ENCODE measurements at places on chromosomes 3 and 15. TPM values are rescaled to one million over a fixed set of nuclear protein-coding genes. Genes with fewer than 3 reads are reported as not detected.

The MED12L gene
- 2.4 TPM for total RNA-seq

GRCh38 chr3:141294301-141294700 is 62.7 kb downstream of the PXYLP1 start:
- H3K4me1 ChIP-seq = peaks cover 14% of the 10 kb centered on the region
- H3K4me3 ChIP-seq = peak overlapping the region; percentile 52
- peaks cover 11% of the 10 kb centered on the region for H3K36me3 ChIP-seq
- peak overlapping the region; percentile 74 for H3K27ac ChIP-seq

The GP5 gene
- 0.39 TPM for total RNA-seq

DNA sequence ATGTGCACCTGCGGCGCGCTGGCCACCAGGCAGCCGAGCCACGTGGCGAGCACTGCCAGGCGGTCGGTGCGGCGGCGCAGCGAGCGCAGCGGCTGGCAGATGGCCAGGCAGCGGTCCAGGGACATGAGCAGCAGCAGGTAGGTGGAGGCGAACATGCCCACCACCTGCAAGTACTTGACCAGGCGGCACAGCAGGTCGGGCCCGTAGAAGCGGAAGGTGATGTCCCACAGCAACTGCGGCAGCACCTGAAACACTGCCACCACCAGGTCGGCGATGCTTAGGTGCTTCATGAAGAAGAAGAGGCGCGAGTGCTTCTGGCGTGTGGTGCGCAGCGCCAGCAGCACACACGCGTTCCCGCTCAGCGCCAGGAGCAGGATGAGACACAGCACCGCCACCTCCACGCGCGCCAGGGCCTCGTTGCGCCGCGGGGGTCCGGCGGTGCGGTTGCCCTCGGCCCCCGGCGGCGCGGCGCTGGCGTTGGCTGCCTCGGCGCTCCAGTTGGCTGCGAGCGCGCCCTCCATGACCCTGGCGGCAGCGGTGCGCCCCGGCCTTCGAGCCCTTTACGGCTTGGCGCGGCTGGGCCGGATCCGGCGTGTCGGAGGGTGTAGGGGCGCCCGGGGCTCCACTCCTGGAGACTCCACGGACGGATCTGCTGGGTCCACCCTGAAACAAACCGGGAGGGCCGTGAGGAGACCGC is 1.6 kb downstream of the OXTR start:
- no peaks in the 10 kb centered on the region for H3K36me3 ChIP-seq
- H3K27ac ChIP-seq = no peak overlapping the region
- DNase-seq = peak; percentile 59

The P2RY13 gene
- total RNA-seq = not detected

The CHRM5 gene
- total RNA-seq = not detected

The GPR27 gene
- 1.2 TPM for total RNA-seq

DNA sequence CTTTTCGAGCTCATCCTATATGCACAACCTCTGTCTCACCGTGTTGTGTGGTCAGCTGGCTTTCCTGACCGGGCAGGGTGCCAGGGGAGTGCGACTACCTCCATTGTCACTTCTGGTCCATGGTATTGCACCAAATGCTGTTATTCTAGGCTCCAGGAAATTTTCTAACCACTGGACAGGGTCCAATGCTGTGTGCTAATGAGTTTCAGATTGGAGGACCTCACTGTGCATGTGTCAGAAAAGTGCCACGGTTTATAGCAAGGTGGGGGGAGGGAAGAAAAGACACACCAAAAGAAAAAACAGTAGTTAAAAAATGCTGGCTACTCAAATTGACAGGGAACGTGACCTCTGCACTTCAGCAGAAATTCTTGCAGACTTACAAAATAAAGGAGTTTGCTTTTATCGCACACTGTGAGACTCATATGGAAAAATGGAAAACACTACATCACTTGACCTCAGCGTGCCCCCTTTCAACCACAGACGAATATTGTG is 480.1 kb downstream of the FOXP1 start:
- no peak for DNase-seq
- peaks cover 96% of the 10 kb centered on the region for H3K4me1 ChIP-seq
- H3K27me3 ChIP-seq = no peaks in the 10 kb centered on the region
- peak overlapping the region; percentile 76 for H3K27ac ChIP-seq
- peaks cover 66% of the 10 kb centered on the region for H3K36me3 ChIP-seq

- H3K27me3 ChIP-seq = no peaks in the 10 kb centered on the region
- peaks cover 47% of the 10 kb centered on the region for H3K4me1 ChIP-seq
- H3K4me3 ChIP-seq = no peak overlapping the region
- H3K27ac ChIP-seq = peak overlapping the region; percentile 25
- peaks cover 28% of the 10 kb centered on the region for H3K36me3 ChIP-seq
Measured at GRCh38 chr3:36895496-36896409, 49.1 kb downstream of the TRANK1 start.

DNA sequence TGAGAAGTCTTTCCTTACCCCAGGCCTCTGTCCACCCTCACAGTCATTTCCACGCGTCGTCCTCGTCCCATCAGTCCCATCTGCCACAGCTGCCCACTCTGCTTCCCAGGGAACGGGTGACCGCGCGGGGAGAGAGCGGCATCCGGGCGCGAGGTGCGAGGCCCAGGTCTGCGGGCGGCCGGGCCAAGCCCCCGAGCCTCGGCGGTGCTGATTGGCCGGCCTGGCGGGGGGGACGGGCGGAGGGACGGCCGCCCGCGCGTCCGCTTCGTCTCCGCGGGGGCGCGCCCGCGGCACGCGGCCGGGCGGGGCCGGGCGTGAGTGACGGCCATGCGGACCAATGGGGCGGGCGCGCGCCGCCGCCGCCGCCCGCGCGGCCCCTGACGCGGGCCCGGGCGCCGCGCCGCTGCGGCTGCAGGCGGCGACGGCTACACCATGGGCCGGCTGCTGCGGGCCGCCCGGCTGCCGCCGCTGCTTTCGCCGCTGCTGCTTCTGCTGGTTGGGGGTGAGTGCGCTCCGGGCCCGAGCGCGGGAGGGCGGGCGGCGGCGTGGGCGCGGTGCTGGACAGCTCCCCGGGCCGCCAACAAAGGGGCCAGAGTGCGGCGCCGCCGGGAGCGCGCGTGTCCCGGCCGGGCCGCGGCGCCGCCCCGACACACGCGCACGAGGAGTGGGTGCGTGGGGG is at the start of gene PODXL2:
TSS of gene PODXL2 (plus strand) at position 398 of the 679 bp plus-strand sequence. CDS start at position 433, 35 bp downstream.
- DNase-seq = peak; percentile 53
- no peaks in the 10 kb centered on the region for H3K36me3 ChIP-seq
- H3K4me3 ChIP-seq = peak within 1 kb of the TSS; percentile 66
- peaks cover 28% of the 10 kb centered on the region for H3K4me1 ChIP-seq

The DPPA2 gene
- total RNA-seq = not detected

The CLDND1 gene
- 171 TPM for total RNA-seq

DNA sequence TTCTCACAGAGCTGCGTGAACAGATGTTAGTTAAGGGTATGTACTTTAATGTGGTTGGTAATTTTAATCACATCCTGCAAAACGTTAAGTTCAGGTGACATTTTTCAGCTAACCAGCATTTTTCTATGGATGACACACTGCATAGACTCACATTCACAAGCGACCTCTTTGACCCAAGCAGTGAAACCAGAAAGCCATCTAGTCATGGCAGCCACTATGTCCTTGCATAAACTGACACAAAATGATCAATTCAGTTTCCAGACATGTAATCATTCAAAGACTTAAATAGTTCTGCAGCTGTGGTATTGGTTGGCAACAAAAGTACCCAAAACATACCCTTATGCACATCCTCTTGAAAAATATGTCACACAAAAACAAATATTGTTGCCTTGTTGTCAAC is 7.4 kb upstream of the CAPN7 start:
- H3K27ac ChIP-seq = no peak overlapping the region
- no peaks in the 10 kb centered on the region for H3K36me3 ChIP-seq
- peak; percentile 24 for DNase-seq
- peaks cover 2% of the 10 kb centered on the region for H3K27me3 ChIP-seq
- peaks cover 13% of the 10 kb centered on the region for H3K4me1 ChIP-seq

The ELP6 gene
- total RNA-seq = 27.8 TPM

DNA sequence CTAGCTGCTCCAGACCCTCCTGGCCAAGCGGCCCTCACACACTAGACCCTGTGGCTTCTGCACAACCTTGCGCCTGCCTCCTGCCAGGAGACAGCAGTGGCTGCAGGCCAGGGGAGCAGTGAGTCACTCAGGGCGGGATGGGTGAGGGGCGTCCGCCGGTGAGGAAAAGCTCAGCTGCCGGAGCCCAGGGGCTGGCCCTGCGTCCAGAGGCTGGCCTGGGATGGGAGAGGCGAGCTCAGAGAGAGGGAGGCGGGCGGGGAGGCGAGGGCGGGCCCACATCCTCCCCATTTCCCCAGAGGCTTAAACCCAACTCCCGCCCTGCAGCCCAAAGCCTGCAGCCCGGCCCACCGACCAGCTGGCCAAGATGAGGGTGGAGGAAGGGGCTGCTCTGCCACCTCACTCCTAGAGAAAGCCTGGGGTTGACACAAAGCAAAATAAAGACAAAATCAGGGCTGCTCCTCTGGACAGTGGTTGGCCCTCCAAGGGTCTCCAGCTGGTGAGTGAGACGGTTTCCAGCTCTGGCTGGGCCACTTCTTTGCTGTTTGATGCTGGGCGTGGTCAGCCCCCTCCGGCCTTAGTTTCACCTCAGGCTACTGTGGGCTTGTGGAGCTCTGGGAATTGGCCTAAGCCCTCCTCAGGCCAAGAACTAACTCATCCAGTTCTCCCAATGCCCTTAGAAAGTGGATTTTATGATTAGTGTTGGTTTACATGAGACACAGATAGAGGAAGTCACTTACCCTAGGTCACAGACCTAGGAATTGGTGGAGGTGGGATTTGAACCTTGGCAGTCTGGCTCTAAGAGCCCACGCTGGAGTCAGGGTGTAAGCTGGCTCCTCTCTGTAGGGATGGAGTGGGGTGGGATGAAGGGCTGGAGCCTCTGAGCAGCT is 50.6 kb downstream of the IQSEC1 start:
- peaks cover 3% of the 10 kb centered on the region for H3K4me1 ChIP-seq
- DNase-seq = no peak
- no peaks in the 10 kb centered on the region for H3K27me3 ChIP-seq
- H3K36me3 ChIP-seq = no peaks in the 10 kb centered on the region

GRCh38 chr3:120791913-120792312 is 49.4 kb downstream of the GTF2E1 start:
- no peaks in the 10 kb centered on the region for H3K36me3 ChIP-seq
- DNase-seq = no peak

GRCh38 chr15:67838789-67839332 is 984 bp downstream of the RNU6-1 start:
- H3K27ac ChIP-seq = no peak overlapping the region
- H3K36me3 ChIP-seq = peaks cover 3% of the 10 kb centered on the region
- peaks cover 29% of the 10 kb centered on the region for H3K4me1 ChIP-seq
- H3K4me3 ChIP-seq = peak overlapping the region; percentile 82

GRCh38 chr3:56012721-56013120 is 455.5 kb downstream of the ERC2 start:
- H3K27me3 ChIP-seq = peaks cover 2% of the 10 kb centered on the region
- no peak for DNase-seq
- no peak overlapping the region for H3K27ac ChIP-seq
- no peaks in the 10 kb centered on the region for H3K36me3 ChIP-seq
- no peak overlapping the region for H3K4me3 ChIP-seq

- no peaks in the 10 kb centered on the region for H3K36me3 ChIP-seq
- no peaks in the 10 kb centered on the region for H3K4me1 ChIP-seq
- no peak overlapping the region for H3K27ac ChIP-seq
- peak; percentile 78 for DNase-seq
- no peak overlapping the region for H3K4me3 ChIP-seq
Measured at GRCh38 chr15:56491110-56491722, 26.3 kb upstream of the MNS1 start.

DNA sequence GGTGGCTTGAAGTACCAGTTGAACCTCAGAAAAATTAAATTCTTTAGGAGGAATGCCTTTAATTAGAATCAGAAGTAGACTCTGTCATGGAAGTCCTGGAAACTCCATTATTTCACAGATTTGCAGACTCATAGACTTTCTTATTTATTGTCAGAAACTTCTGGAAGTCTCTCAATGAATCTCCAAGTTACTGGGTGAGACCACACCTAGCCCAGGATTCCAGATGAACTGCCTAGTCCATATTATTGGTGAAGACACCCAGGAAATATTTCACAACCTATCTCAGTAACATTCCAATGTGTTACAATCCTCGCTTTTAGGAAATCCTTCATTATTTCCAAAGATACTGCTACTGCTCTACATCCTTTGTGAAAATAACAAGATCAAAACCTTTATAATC is 6.5 kb upstream of the THBS1 start:
- no peak for DNase-seq
- H3K27ac ChIP-seq = no peak overlapping the region
- H3K27me3 ChIP-seq = peaks cover 43% of the 10 kb centered on the region
- H3K4me3 ChIP-seq = no peak overlapping the region
- H3K36me3 ChIP-seq = no peaks in the 10 kb centered on the region
- no peaks in the 10 kb centered on the region for H3K4me1 ChIP-seq
